ENCODE measurements at places on chromosomes 1 and 21. TPM values are rescaled to one million over a fixed set of nuclear protein-coding genes. Genes with fewer than 3 reads are reported as not detected.

The IRF6 gene
- total RNA-seq = 13.3 TPM

The DDR2 gene
- 2.1 TPM for total RNA-seq

The LIN28A gene
- 1,467 TPM for total RNA-seq

The MYOM3 gene
- total RNA-seq = 0.36 TPM

The KCNK2 gene
- total RNA-seq = 1.2 TPM

The CFAP107 gene
- not detected for total RNA-seq

The HMGCS2 gene
- total RNA-seq = not detected

The THEM5 gene
- total RNA-seq = not detected

The OR2T11 gene
- total RNA-seq = not detected

The DISC1 gene
- 3.5 TPM for total RNA-seq

The ZSCAN20 gene
- total RNA-seq = 3.7 TPM

The PDE9A gene
- total RNA-seq = 45.9 TPM
